ENCODE measurements at places on chromosomes 4 and X. TPM values are rescaled to one million over a fixed set of nuclear protein-coding genes. Genes with fewer than 3 reads are reported as not detected.

GRCh38 chr4:10366628-10367027 is 90.6 kb downstream of the ZNF518B start:
- DNase-seq: no peak

- no peak for DNase-seq
Observed at GRCh38 chr4:159070742-159071141, 32.1 kb upstream of the RAPGEF2 start.

- DNase-seq: no peak
Observed at GRCh38 chrX:132738951-132739350, 219.5 kb downstream of the HS6ST2 start.

- DNase-seq: no peak
Observed at GRCh38 chr4:174201871-174202270, 81.6 kb downstream of the FBXO8 start.

GRCh38 chr4:132056496-132056895 is 1092.6 kb upstream of the PCDH10 start:
- no peak for DNase-seq

DNA sequence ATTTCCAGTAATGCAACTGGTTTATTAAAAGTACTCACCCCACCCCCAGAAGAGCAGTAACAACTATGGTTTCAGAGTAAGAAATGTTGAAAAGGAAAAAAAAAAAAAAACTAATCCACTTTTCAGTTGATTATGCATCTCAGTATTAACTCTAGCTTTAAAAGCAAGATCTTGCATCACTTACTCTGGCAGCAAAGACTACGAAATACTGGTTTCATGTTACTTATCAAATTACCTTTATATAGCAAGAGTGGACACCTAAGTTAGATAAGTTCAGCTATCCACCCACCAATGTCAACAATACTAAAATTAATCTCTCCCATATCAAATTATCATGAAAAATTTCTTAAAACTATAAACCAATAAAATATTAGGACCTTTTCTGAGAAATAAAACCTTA is 105.0 kb downstream of the ABCB7 start:
- no peak for DNase-seq

DNA sequence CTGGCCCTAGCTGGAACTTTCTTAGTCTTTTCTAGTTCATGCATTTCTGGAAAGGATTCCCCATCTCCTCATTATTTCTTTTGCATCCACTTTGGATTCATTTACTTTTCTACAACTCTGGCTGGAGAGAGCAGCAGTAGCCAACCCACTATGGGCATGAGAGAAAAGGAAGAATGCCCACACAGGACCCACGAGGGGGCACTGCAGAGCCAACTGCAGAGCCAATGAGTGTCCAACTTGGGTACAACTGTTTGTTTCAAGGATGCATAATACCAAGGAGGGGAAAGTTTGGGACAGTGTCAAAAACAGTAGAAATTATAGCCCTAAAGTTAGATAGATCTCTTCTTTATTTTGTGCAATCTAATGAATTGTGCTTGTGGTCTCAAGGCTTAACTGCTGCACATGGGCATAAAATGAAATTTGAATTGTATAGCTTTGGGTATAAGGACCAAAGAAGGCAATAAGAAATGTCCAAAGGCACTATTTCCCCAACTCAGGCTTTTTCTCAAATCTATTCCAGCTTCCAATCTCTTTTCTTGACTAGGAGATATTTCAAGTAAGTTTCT is 230.6 kb downstream of the NSUN7 start:
- no peak for DNase-seq

DNA sequence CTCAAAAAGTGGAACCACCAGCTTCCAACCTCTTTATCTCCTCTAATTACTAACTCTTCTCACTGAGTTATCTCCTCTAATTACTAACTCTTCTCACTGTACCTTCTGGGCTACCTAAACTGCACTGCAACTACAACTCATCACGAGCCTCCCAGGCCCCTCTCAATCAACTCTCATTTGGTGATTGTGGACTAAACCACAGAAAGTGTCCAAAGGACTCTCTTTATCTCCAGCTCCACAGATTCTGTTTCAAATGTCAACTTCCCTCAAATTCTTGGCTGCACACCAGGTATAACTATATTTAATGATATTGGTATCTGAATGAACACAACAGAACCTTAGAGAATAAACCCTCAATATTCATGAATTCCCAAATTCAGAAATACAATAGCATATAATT is 182.9 kb downstream of the MAML3 start:
- no peak for DNase-seq

GRCh38 chrX:130079824-130080406 is 30.4 kb downstream of the ELF4 start:
- DNase-seq: peak; percentile 77

DNA sequence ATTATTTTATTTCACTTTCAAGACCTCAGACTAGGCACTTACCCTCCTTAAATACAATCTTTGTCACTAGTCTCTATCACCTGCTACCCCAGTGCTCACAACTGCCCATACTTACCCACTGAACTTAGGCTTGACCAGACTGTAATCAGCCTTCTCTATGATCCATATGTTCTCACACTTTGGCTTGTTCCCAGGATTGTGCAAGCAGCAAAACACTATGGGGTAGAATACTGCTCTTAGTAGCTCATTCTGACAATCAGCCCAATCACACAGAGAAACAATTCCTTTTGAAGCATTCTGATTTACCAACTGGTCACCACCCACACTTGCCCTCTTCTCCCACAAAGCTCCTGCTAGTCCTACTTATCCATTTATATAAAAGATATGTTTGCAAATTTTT is 878.3 kb downstream of the FSTL5 start:
- no peak for DNase-seq

GRCh38 chrX:80663331-80663730 is 146.3 kb downstream of the BRWD3 start:
- DNase-seq: no peak

- DNase-seq: no peak
Observed at GRCh38 chr4:24589448-24589847, 5.1 kb upstream of the DHX15 start.

- DNase-seq: no peak
Observed at GRCh38 chrX:71225009-71225408, 2.0 kb downstream of the GJB1 start.

DNA sequence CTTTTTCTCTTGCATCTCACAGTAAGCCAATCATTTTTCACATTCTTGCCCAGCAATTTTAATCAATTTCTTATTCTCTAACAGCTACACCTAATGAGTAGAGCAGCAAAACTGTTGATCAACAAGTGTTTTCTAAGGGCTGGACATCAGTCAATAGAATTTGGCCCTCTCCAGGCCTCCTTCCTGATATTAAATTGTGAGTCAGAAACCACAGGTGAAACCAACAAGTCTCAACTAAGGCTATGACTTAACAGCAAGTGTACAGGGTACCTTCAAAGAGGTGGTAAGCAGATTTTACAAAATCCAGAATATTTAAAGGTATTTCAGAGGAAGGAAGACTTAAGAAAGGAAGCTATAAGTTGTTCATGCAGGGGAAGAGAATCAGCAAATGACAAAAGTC is 156.5 kb upstream of the ARHGAP24 start:
- no peak for DNase-seq

- peak; percentile 0 for DNase-seq
Observed at GRCh38 chrX:35842674-35843073, 44.5 kb downstream of the MAGEB16 start.

DNA sequence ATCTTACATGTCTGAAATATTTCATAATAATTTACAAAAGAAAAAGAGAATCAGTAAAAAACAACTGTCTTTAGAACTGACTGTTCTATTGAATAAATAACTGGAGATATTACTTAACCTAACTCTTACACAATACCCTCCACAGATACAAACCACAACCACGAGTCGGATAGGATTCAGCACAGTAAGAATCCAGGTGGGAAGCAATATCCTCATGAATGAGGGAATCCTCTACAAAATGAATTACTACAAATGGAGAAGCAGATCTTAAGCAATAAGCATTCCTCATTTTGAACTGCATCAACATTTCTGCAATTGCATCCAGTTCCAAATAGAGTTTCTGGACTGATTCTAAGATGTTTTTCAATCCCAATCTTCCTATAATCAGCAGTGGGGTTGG is 227.1 kb downstream of the SH2D1A start:
- DNase-seq: no peak

DNA sequence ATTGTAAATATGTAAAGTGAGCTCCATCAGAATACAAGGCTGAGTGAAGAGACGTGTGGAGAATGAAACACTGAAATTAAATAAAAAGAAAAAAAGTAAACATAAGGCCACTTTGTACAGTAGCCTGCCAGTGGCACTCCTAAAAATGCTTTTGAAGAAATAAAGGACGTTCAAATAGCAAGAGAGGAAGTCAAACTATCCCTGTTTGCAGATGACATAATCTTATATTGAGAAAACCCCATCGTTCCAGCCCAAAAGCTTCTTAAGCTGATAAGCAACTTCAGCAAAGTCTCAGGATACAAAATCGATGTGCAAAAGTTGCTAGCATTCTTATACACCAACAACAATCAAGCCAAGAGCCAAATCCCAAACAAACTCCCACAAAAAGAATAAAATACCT is 24.2 kb downstream of the RASSF6 start:
- no peak for DNase-seq

GRCh38 chr4:98516042-98516440 is 142.4 kb downstream of the TSPAN5 start:
- DNase-seq: no peak

DNA sequence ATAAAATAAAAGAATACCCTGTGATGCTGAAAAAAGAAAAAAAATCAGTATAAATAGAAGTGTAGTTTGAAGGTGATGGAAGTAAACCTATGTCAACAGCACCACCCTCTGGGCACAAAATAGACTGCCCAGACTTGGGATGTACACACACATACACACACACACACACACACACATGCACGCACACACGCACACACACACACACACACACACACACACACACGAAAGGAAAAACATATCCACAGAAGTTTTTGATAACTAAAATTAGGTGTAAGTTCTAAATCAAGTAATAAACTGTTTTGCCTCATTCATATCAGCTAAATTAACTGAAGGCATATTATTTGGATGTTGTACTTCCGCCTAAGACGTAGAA is 40.5 kb downstream of the ANXA5 start:
- peak; percentile 16 for DNase-seq

- DNase-seq: no peak
Observed at GRCh38 chr4:116099596-116099995, 985.8 kb downstream of the TRAM1L1 start.

GRCh38 chr4:119286377-119287002 is 35.4 kb downstream of the FABP2 start:
- peak; percentile 24 for DNase-seq

DNA sequence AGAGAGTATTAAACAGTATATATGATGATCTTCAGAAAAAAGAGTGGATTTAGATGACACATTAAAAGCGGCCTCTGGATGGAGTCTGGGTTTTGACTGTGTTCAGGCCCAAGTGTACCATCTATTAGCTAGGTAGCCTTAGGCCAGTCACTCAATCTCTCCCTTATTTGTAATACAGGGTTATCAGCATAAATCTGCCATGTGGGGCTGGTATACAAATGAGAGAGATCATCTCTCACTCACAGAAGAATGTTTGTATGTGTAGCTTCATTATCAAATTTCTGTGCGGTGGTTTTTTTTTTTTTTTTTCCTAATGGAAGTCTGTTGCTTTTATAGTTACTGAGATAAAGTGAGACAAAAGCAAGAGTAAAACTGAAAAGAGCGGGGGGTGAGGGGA is 12.7 kb downstream of the SLC2A9 start:
- no peak for DNase-seq

- DNase-seq: no peak
Observed at GRCh38 chrX:37454537-37455285, 105.5 kb downstream of the PRRG1 start.

DNA sequence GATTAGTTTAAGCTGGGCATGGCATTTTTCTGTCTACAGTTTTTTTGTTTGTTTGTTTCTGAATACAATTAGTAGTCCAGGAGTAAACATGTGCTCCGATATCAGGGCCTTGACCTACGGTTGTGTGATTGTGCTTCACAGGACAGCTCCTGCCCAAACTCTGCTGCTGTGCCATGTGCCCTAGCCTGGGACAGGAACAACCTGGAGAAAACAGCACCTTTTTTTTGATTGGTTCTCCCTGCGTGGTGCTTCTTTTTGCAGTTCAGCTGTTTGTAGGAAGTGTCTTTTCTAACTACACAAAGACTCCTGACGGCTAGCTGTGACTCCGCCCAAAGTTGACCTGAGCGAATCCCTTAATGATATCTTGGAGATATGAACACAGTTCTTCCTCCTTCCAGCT is 158.8 kb downstream of the ATP10D start:
- no peak for DNase-seq

- DNase-seq: peak; percentile 32
Observed at GRCh38 chr4:10925996-10926395, 241.4 kb upstream of the CLNK start.

- DNase-seq: no peak
Observed at GRCh38 chr4:163955288-163955687, 460.8 kb downstream of the TMA16 start.

GRCh38 chr4:134773497-134774000 is 572.0 kb upstream of the PABPC4L start:
- no peak for DNase-seq

DNA sequence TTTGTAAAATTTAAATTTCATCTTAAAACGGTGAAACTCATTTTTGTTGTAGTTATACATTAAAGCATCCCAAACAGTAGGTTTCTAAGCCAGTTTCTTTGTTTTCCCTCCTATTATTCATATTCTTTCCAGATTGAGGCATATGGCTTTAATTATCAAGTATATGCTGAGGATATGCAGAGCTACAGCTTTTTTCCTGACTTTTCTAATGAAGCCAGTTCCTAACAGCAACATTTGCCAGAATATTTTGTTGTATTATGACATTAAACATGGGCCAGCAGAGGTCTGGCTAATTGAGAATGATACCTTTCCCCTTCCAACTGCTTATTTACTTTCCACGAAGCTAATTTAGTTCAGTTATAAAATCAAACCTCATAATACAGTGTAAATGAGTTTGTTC is 75.3 kb downstream of the SLIT2 start:
- DNase-seq: no peak

GRCh38 chrX:20665481-20665880 is 398.8 kb upstream of the RPS6KA3 start:
- peak; percentile 51 for DNase-seq

Gene SORCS2
- not detected for total RNA-seq

Gene MAGEH1
- 17.8 TPM for total RNA-seq

Gene GAGE12J
- not detected for total RNA-seq

Gene WAS
- total RNA-seq: not detected

Gene ASMT
- not detected for total RNA-seq

Gene SRPX2
- 13.4 TPM for total RNA-seq

Gene DEFB131A
- total RNA-seq: not detected

Gene KLHL13
- total RNA-seq: not detected

Gene ABCG2
- total RNA-seq: 310 TPM

Gene TLR3
- total RNA-seq: 3.9 TPM

Gene AREG
- not detected for total RNA-seq

Gene GSTCD
- total RNA-seq: 45.4 TPM

Gene GPRASP1
- total RNA-seq: 0.43 TPM

Gene PPARGC1A
- total RNA-seq: not detected

Gene CTAG1A
- total RNA-seq: not detected

Gene BEND4
- total RNA-seq: 0.12 TPM

Gene RS1
- total RNA-seq: not detected

Gene FAM114A1
- 9.2 TPM for total RNA-seq

Measured in G401 (cell line).